Right atrium auricular region (tissue), 2 donors: ENCODE measurements at places on chromosomes 4 and X. TPM values are rescaled to one million over a fixed set of nuclear protein-coding genes. Genes with fewer than 3 reads are reported as not detected.

Gene NSUN7
- total RNA-seq: 1.9 TPM

GRCh38 chr4:164828955-164829354, 48.0 kb upstream of the APELA start:
- no peak for DNase-seq

DNA sequence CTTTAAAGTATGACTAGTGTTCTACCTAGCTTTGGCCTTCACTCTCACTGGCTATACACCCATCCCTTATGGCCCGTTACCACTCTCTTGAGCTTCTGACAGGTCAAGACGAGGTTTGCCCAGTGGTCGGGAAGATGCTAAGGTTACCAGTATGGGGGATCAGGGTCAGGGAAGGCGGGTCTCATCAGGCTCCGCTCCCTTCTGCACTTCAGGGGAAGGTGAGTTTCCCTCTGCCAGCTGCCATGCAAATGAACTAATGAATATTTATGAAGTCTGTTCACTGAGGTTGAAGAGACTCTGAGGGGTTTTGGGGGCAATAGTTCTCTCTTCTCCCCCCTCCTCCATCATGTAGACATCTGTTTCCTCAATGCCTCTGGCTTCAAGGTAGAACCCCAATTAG, 6.6 kb downstream of the EFNB1 start:
- no peak for DNase-seq

DNA sequence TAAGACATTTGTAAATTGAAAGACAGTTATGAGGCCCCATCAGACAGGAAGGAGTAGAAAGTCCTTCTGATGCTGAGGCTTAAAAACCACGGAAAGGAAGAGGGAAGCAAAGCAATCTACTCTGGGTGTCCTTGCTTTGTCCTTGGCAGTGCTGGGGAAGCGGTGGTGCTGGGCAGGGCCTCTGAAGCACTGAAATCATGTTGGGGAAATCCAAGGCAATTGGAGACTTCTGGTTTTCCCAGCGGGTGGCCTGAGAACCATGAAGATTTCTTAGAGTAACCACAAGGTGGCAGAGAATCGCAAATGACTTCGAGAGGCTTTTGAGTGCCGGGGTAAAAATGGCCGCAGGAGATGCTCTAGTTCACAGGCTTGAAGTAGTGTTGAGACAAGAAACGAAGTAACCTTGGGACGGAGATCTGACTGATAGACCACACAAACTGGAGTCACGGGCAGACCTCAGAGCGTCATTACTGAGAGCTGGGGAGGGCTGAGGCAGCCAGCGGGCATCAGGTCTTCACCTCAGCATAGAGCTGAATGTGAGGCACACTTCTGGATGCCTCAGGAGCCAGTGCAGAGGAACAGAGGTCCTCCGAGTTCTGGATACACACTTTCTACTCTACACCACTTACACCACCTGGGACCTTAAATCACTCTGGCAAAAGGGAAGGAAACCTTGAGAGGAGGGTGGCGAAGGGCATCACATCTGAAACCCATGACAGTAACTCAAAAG, 130.7 kb upstream of the GPRIN3 start:
- DNase-seq: peak; percentile 59

Gene TEX13D
- not detected for total RNA-seq

Gene ZDHHC15
- total RNA-seq: 2.8 TPM

DNA sequence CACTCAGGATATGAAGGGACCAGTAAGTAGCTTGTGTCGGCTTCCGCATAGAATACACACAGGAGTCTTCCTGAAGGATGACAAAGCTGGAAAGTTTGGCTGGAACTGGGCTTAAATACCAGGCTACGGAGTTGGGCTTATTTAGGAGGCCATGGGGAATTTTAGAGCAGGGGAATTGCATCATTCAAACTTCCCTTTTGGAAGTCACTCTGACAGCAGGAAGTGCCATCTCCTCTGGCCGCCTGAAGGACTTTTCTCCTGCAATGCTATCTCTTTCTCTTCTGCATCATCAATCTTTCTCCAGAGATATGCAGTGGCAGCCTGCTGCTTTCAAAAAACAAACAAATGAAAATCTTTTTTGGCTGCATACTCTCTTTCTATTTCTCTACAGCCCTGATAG, 48.4 kb upstream of the PAK3 start:
- no peak for DNase-seq

Gene RRH
- not detected for total RNA-seq

DNA sequence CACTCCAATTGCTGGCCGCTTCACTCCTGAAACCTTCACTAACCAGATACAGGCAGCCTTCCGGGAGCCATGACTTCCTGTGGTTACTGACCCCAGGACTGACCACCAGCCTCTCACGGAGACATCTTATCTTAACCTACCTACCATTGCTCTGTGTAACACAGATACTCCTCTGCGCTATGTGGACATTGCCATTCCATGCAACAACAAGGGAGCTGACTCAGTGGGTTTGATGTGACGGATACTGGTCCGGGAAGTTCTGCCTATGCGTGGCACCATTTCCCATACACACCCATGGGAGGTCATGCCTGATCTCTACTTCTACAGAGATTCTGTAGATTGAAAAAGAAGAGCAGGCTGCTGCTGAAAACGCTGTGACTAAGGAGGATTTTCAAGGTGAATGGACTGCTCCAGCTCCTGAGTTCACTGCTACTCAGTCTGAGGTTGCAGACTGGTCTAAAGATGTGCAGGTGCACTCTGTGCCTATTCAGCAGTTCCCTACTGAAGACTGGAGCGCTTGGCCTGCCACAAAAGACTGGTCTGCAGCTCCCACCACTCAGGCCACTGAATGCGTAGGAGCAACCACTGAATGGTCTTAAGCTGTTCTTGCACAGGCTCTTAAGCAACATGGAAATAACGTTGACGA, 35.8 kb upstream of the PRDM8 start:
- DNase-seq: no peak
